ENCODE measurements at places on chromosomes 16 and 17.
A peak's percentile ranks its signal among the peaks of the same experiment; 100 is the strongest.

DNA sequence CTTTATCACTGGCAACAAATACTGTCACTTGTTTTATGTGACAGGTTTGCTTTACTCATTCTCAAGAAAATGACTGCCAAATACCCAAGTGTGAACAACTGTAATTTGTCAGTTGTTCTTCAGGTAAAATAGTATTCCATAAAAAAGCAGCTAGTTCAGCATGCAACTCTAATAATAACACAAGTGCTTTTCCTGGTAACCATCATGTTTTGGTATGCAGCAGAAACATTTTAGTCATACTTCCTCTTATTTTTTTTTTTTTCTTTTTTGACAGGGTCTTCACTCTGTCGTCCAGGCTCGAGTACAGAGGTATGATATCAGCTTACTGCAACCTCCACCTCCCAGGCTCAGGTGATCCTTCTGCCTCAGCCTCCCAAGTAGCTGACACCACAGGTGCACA lies 4.6 kb downstream of the TERF2 start:
- no peak for DNase-seq

- no peak for DNase-seq
Measured at GRCh38 chr16:69535123-69536050, 30.4 kb upstream of the NFAT5 start.

GRCh38 chr16:15592324-15592723 lies 50.6 kb downstream of the MARF1 start:
- no peak for DNase-seq

GRCh38 chr17:66716236-66717026 lies 118.5 kb upstream of the CACNG5 start:
- no peak for DNase-seq

- peak; percentile 72 for DNase-seq
Measured at GRCh38 chr16:89153848-89154271, 17.7 kb upstream of the CDH15 start.

- DNase-seq, result no peak
Measured at GRCh38 chr16:88885693-88886280, 19.3 kb upstream of the PABPN1L start.

GRCh38 chr17:59508999-59509625 lies 56.3 kb upstream of the DHX40 start:
- DNase-seq, result no peak

GRCh38 chr16:61923629-61924028 lies 112.6 kb downstream of the CDH8 start:
- DNase-seq, result no peak

DNA sequence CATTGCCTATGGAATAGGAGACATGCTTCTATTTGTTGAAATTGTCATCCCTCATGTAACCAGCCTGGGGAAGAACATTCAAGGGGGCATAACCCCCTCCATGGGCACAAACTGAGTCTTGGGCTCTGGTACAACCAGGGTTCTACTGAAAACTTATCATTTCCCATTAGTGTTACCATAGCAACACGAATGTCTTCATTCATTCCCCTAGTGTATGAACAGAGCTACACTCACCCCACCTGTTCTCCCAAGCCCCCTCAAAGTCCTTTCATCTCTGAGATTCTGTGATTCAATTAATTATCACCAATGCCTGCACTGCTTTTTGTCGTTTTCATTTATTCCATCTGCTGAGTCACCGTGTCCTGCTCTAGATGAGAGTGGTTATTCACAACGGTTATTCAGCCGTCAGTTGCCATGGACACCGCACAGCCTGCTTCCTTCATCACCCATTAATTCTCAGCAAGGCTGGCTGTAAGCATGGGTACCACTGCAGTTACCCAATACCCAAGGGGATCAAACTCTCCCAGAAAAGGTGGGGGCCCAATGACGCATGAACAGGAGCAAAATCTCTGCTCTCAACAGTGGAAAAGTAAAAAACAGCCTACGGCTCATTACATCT lies 1.6 kb upstream of the GAST start:
- DNase-seq, result peak; percentile 55

- no peak for DNase-seq
Measured at GRCh38 chr17:41483991-41484826, 3.3 kb upstream of the KRT35 start.

DNA sequence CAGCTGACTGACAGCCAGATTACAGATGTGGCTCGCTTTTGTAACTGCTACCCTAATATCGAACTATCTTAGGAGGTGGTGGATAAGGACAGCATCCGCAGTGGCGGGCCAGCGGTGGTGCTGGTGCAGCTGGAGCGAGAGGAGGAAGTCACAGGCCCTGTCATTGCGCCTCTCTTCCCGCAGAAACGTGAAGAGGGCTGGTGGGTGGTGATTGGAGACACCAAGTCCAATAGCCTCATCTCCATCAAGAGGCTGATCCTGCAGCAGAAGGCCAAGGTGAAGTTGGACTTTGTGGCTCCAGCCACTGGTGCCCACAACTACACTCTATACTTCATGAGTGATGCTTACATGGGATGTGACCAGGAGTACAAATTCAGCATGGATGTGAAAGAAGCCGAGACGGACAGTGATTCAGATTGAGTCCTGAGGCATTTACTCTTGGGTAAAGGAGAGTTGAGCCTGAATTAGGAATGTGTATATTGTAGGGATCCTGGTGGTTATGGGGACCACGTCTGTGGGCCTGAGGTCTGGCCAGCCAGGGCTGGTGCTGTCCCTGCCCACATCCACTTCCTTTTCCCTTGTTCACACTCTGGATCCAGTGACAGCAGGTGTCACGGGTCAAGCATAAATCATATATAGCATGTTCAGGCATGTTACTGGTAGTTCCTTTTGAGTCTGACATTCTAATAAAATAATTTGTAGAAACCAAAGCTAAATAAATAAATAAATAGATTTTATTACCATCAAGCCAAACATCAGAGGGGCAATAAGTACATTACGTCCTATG lies 89.0 kb upstream of the SMURF2 start:
- no peak for DNase-seq

DNA sequence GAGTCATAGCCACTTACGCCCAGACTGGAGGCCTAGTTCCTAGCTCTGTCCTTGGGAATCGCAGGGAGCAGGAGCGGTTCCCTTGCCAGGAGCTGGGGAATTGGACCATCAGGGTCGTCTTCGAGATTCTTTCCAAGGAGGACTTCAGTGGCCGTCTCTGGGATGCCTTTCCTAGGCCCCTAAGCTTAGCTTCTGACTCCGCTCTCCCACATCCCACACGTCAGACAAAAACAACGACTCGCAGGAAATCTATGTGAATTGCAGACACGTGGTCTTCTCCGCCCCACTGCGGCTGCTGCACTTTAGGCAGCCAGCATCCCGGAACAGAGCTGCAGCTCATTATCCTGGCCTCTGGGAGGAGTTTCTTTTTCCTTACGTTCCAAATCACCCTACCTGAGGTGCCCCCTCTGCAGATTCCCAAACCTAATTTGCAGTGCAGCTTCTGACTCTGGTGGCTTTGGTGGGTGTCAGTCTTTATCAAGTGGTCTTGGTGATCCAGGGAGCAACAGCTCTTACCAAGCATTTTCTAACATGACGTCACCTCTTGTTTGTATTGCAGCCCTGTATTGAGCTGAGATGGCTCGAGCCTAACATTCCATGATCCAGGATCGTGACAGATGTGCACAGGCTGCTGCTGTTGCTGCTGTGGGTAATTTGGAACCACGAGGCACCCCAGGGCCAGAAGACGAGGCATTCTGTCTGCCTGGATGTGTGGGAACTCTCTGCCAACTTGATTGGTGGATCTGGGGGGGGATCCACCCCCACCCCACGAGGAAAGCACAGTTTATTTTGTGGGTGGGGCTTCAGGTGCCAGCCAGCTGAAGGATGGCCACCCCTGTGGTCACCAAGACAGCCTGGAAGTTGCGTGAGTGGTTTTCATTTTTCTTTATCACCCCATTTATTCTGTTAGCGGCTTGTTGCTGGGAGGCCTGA lies 1.1 kb downstream of the KATNB1 start:
- peak; percentile 83 for DNase-seq

GRCh38 chr17:27207073-27207513 lies 86.8 kb upstream of the WSB1 start:
- no peak for DNase-seq

- DNase-seq, result no peak
Measured at GRCh38 chr17:68260051-68260762, 12.4 kb downstream of the AMZ2 start.

GRCh38 chr17:4559139-4559791 lies 1.1 kb downstream of the GGT6 start:
- no peak for DNase-seq

DNA sequence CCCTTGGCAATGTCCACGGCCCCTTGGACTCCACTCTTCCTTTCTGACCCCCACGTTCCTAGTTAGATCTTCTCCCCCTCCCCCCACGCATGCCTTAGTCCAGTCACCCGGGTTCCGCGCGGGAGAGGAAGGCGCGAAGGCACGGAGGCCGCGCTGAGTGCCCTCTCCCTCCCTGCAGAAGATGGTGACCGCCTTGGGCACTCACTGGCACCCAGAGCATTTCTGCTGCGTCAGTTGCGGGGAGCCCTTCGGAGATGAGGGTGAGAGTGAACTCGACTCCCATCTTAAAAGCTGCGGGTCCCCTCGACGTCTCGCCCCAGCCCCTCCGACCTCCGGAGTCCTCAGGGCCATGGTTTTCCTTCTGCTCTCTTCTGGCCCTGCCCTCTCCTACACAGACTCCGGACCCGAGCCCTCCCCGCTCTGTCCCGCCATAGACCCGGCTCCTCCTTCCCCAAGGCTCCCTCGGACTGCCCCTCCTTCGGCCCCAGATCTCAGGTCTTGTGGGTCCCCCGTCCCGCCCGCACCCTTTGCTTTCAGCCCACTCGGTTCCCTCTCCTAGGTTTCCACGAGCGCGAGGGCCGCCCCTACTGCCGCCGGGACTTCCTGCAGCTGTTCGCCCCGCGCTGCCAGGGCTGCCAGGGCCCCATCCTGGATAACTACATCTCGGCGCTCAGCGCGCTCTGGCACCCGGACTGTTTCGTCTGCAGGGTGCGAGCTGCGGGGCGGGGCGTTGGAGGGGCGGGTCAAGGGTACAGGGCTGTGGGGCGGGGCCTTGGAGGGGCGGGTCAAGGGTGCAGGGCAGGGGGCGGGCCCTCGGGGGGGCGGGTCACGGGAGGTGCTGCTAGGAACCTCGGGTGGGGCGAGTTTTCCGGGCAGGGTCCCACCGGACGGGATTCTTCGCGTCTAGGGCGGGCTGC lies 4.6 kb downstream of the TGFB1I1 start:
- DNase-seq, result peak; percentile 87

DNA sequence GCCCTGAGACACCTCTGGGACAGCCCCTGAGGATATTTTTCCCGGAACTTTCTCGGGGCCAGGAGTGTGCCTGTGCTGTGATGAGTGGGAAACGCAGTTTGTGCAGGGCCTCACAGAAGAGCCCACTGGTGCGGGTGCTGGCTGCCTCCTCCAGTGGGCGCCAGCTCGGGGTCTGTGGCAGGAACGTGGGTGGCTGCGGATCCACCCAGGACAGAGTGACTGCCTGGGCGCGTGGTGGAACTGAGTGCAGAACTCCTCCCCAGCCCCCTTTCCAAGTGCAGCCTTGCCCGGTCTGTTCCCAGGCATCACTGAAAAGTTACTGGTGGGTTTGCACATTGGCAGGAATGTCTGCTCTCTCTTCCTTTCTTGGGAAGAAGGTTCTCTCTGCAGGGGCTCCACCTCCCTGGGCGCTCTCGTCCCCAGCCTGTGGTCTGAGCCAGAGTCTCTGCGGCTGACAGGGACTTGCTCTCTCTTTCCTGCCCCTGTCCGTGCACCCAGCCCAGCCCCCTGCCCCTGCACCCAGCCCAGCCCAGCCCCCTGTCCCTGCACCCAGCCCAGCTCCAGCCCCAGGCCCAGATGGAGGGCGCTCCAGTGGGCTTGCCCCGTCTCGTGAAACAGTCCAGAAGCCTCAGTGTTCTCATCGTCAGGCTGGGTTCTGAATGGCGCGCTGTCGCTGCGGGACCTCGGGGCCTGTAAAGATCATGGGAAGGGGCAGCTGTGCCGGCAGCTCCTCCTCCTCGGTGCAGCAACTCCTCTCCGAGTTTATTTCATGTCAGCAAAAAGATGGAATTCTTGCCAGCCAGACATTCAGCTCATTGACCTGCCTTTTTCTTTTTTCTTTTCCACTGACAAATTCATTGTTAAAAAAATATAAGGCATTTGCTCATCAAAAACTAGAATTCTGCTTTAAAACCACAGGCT lies 117.5 kb downstream of the BANP start:
- DNase-seq, result no peak

DNA sequence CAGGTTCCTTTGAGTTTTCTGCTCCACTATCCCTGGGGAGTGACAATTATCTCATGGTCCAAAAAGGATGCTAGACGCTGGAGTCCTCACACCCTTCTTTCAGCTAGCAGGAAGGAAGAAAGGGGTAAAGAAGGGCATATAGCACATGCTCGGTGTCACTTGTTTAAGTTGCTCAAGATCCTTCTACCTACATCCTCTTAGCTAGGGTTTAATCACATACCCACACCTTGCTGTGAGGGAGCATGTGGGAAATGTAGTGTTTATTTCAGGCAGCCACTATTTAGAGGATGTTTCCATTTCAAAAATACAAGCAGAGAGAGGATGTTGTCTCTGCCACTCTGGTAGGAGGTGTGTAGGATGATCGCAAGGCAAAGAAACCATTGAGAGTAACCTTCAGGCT lies 4.5 kb downstream of the PRKCB start:
- no peak for DNase-seq

DNA sequence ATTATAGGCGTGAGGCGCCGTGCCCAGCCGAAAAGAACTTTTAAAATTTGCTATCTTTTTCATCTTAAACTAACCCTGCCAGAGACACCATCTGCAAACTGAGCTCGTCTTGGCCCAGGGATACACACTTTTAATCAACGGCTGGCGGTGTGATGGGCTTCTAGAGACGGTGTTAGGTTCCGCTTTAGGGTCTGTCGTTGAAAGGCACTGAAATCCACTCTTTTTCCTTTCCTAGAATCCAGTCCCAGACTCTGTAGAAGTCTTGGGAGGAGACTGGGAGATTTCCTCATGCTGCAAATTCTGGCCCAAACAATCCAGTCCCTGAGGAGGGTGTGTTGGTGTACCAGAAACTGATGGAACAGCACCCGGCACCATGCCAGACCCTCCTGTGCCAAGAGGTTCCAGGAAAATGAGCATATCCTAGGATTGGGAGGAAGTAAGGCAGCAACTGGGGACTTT lies 52.0 kb upstream of the TEX2 start:
- no peak for DNase-seq

DNA sequence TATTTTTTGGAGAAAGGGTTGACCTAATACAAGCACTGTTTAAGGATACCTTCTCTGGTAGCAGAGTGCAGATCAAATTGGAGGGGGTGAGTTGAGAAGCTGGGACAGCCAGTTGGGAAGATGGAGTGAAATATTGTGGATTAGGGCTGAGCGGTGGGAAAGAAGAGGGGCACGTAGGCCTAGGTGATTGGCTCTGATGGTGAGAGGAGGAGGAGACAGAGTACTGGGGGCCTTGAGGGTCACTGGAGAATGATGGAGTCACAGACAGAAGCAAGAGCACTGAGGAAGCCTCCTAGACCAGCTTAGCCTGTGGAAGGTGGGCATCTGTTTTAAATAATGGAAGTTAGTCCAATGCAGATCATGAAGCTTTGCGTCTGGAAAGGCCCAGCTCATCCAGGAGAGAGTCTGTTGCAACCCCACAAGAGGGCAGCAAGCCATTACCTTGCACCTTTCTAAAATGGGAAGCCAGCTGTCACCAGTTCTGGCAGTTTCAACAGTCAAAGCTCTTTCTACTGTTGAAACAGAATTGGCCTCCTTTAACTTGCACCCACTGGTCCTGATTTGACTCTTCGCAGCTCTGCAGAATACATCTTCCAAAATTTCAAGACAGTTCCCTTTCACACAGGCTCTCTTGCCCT lies 11.8 kb downstream of the SLC9A5 start:
- peak; percentile 76 for DNase-seq

- DNase-seq, result peak; percentile 99
Measured at GRCh38 chr17:50199803-50200456, 1.5 kb downstream of the COL1A1 start.
